ENCODE measurements at places on chromosomes 7 and 10.

GRCh38 chr10:22931948-22932347, 4.1 kb downstream of the ARMC3 start:
- no peak for DNase-seq

DNA sequence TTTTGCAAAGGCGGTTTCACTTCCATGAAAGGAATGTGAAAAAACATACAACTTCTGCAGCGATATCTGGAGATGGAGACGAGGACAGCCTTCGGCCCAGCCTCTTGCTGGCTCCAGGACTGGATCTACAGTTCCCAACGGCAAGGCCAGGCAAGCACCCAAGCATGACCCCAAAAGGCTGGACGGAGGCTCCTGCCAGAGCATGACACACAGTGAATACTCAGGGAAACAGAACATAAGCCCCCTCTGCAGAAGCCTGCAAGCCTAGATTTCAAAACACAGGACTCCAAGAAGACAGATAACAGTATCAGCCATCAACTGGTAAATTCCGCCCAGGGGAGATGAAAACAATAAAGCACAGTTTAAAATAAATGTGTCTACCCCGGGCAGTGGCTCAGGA, 3.3 kb upstream of the LRRC27 start:
- no peak for DNase-seq

GRCh38 chr10:126503392-126504062, 115.2 kb upstream of the ADAM12 start:
- no peak for DNase-seq

GRCh38 chr10:88744002-88744401, 15.8 kb upstream of the LIPN start:
- no peak for DNase-seq

Data from stimulated activated CD4-positive, alpha-beta T cell treated with anti-CD3 and anti-CD28 coated beads, TNF-alpha, amount 100 ng/mL, for 24 hours (primary cell).